ENCODE measurements at places on chromosomes 16 and 17. TPM values are rescaled to one million over a fixed set of nuclear protein-coding genes. Genes with fewer than 3 reads are reported as not detected.

Gene FNDC8
- not detected for total RNA-seq

Gene DGKE
- 22.9 TPM for total RNA-seq

Gene ABCC12
- 2.3 TPM for total RNA-seq

Gene SLC5A11
- total RNA-seq: not detected

Gene PRDM7
- not detected for total RNA-seq

Gene CDH13
- total RNA-seq: 43.6 TPM

Gene SOX15
- total RNA-seq: 1.5 TPM

Gene OR2C1
- total RNA-seq: 0.45 TPM

Gene CORO6
- total RNA-seq: 1.3 TPM

- no peak for DNase-seq
Observed at GRCh38 chr17:67841992-67842391, 16.7 kb downstream of the BPTF start.

DNA sequence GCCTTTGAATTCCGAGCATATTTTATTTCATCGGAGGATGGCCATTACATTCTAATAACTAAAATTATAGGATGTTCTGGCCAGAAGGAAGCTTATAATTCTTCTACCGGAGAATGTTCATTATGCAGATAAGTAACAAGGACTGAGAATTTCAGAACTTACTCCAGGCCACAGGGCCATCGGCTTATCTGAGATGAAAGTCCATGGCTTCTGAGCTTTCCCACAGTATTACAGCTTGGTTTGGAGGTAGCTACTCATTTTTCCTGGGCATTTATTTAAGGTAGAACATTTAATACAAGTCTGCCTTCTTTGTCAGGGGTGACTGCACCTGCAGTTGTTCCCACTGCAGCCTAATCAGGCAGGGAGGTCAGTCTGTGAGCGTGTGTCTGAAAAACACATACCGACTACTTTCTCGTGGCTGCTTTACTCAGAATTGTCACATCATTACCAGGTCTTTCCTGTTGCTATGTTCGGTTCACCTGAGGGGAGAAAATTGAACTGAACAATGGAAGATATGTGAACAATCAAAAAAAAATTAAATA, 219.7 kb upstream of the CPHXL start:
- no peak for DNase-seq

DNA sequence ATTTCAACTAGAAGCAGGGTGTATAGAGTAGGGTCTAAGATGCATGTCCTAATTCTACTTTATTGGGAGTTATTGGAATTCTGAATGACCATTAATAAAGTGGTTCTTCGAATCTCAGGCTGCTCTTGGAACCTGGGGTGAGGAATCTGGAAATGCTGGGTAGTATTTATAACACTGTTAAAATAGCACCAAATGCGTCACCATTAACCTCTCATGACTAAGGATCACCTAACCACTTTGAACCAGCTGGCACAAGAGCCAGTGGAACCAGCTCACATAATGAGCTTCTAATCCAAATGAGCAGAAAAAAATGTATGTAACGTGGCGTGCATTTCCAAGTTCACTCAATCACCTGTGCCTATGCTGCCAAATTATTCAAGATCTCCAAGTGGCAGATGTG, 281.7 kb downstream of the GRIN2A start:
- DNase-seq: no peak

GRCh38 chr17:10139577-10139976, 58.8 kb downstream of the GAS7 start:
- DNase-seq: no peak

DNA sequence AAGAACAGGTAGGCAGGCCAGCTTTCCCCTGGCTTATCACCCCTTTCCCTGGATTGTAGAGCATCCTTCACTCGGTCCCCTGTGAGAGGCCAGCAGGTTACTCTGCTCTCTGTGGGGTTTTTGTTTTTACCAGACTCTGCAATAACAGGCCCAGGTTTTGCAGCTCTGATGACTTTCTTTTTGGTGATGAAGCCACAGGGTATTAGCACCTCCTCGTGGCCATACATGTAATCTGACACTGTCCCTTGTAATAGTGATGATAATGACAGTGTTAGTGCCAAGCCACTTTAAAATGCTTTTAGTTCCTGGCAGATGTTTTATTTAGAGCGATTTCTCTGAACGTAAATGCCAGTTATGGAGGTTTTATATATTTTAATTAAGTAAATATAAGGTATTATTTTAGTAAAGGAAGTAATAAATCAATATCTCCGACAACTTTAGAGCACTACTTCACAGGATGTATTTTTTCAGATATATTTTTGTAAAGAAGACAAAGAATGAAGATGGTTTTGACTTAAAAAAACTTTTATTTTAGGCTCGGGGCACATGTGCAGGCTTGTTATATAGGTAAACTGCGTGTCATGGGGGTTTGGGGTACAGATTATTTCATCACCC, 38.0 kb upstream of the CPHXL start:
- DNase-seq: peak; percentile 78

- DNase-seq: no peak
Observed at GRCh38 chr16:68091380-68092261, 6.5 kb downstream of the NFATC3 start.

GRCh38 chr17:63704259-63704576, 4.3 kb upstream of the LIMD2 start:
- no peak for DNase-seq

- no peak for DNase-seq
Observed at GRCh38 chr16:85227084-85227945, 115.0 kb upstream of the CIBAR2 start.

- peak; percentile 1 for DNase-seq
Observed at GRCh38 chr16:24255456-24256371, at the start of gene CACNG3. Gene CACNG3, plus strand, starts transcription at chr16:24256335. Its CDS starts 420 bp downstream, at chr16:24256755.

- DNase-seq: no peak
Observed at GRCh38 chr17:15884731-15885130, 60.2 kb upstream of the ADORA2B start.

- DNase-seq: no peak
Observed at GRCh38 chr17:19610311-19610710, 38.2 kb upstream of the ALDH3A2 start.

GRCh38 chr17:13575466-13575865, 26.3 kb downstream of the HS3ST3A1 start:
- DNase-seq: no peak

DNA sequence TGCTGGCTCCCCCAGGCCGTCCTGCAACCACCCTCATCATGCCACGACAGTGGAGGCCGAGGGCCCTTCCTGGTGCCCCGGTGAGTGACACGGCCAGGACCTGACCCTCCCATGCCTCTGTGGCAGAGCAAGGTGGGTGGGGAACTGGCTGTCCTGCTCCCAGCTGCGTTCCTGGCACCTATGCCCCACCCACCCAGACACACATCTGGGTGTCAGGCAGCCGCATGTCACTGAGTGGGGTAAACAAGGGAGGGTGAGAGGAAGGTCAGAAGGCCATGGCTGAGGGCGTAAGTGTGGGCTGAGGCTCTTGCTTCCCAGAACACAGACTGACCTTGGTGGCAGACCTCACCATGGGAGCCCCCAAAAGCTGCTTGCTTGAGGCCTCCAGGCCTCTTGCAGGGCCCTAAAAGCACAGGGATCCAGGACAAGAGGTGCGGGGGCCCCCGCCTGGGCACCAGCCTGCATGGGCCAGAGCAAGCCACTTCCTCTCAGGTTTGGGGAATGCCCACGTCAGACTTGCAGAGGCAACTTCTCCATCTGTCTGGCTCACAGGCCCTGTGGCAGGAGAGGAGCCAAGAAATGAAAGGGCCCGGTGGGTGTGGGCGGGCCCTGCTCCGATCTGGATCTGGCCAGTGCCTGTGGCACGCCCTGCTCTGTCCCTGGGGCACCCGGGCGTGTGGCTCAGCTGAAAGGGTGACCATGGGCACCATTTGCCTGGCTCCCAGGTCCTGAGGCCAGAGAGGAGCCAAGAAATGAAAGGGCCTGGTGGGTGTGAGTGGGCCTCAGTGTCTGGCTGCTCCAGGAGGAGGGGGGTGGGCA, 3.9 kb upstream of the CCDC57 start:
- DNase-seq: no peak

- no peak for DNase-seq
Observed at GRCh38 chr17:4515501-4515900, 16.8 kb downstream of the SPNS2 start.

DNA sequence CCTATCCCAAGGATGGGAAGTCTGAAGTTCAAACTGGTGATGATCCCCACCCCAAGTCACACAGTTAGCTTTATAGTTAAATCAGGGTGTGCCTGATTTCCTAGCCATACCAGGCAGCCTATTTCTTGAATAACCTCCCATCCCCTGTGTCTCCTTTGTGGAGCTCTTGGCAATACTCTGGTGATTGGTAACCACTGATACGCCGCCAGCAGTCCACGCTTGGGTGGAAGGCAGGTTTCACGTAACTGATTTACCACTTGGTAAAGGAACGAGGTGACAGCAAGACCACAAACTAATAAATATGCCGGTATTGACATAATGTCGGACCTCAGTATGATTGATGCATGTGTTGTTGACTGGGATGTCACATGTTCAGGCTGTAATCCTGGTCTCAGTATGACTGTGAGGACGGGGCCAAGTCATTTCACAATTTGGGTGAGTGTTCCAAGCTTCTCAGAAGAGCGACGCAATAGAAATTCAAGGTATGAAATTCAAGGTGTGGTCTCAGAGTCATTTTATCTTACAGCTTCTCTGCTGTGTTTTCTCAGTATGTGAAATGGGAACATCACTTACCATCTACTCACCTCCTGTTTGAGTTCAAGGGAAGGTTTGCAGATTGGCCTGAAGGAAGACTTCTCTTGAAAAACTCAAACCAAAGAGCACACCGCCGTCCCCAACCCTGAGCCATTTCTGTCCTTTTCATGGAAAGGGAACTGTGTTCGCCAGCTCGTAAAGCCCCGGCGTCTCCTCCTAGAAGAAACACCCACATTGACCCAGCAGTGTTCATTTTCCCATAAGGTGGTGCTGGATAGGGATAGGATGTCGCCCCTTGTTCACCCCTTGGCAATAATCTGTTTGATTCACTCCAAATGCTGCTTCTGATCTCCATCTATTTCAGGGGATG, 678.9 kb downstream of the WWOX start:
- DNase-seq: no peak

- DNase-seq: no peak
Observed at GRCh38 chr16:10067406-10067805, 114.8 kb downstream of the GRIN2A start.

GRCh38 chr17:66904760-66905624, 59.5 kb upstream of the CACNG4 start:
- DNase-seq: no peak

- DNase-seq: no peak
Observed at GRCh38 chr16:89189358-89190025, 10.8 kb downstream of the SLC22A31 start.

- no peak for DNase-seq
Observed at GRCh38 chr17:68198931-68199836, 48.7 kb upstream of the AMZ2 start.

GRCh38 chr17:10357768-10358167, 15.0 kb downstream of the MYH13 start:
- DNase-seq: no peak

DNA sequence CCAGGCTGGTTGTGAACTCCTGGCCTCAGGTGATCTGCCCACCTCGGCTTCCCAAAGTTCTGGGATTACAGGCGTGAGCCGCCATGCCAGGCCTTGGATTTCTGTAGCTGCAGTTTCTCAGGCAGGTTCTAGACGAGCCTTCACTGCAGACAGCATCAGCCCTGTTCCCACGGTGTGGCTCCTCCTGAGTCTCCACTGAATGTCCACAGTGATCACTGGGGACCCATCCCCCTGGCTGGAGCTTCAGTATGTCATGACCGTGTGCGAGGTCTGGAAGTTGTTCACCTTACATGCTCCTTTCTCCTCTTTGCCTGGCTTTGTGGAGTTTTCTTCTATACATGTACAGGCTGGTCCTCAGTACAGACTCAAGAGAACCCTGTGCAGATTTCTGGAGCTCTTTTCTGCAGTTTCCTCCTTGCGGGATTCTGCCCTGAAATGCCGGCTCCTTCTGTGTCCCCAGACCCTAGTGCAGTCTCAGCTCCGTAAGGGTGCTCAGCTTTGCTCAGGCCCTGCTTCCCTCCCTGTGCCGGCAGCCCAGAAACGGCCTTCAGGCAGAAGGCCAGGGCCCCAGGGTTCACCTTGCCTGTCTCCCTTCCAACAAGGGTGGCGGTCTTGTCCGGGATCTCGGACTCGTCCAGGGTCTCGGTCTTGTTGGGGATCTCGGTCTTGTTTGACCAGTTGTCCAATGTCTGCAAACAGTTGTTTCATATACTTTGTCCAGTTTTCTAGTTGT, 14.3 kb upstream of the FASN start:
- no peak for DNase-seq

DNA sequence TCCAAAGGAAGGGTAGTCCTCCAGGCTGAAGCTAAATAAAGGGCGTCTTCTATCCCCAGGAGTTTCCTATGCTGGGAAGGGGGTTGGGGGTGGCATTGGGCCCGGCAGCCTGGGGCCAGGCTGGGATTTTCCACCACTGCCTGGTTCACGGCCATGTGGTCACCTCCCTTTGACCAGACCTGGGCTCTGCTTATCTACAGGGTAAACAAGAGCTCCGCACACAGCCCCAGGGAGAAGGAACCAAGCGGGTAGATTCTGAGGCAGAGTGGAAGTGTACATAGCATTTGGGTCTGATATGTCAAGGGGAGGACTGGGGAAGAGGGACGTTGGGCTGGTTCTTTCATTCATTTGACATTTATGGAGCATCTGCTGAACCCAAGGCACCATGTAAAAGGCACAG, 27.2 kb upstream of the TMEM220 start:
- DNase-seq: no peak

DNA sequence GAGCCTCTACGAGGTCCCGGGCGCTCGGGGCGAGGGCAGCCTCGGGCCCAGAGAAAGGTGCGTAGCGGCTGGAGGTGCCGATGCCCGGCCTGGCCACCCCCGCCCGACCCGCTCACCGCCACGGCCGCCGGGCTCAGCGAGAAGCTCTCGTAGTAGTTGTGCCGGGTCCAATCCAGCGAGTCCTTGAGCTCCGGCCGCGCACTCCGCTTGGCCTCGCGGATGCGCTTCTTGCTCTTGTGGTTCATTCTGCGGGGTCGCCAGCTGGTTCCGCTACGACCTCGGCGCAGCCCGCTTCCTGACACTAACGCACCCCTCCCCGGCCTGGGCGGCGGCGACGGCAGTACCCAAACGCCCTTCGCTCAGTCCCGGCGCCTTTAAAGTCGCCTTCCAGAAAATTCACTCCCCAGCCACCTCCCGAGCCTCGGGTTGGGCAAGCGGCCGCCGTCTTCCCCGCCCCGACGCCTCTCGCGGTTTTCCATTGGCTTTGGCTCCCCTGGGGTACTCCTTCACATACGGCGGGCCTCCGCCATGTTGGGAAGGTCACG, at the start of gene JMJD6:
Gene JMJD6, minus strand, starts transcription at position 376 of the 545 bp plus-strand sequence. Its CDS starts 131 bp downstream, at position 245.
- DNase-seq: peak; percentile 98
